Stimulated activated CD4-positive, alpha-beta T cell treated with anti-CD3 and anti-CD28 coated beads, Interleukin-1b, Interleukin-23, amount 100 ng/mL, for 1 hour (primary cell): ENCODE measurements at places on chromosomes 12 and 14.

GRCh38 chr12:4379405-4379804 is at the start of gene FGF23:
Gene FGF23 (minus strand): TSS chr12:4379712. CDS start chr12:4379582, 130 bp downstream.
- DNase-seq = no peak

DNA sequence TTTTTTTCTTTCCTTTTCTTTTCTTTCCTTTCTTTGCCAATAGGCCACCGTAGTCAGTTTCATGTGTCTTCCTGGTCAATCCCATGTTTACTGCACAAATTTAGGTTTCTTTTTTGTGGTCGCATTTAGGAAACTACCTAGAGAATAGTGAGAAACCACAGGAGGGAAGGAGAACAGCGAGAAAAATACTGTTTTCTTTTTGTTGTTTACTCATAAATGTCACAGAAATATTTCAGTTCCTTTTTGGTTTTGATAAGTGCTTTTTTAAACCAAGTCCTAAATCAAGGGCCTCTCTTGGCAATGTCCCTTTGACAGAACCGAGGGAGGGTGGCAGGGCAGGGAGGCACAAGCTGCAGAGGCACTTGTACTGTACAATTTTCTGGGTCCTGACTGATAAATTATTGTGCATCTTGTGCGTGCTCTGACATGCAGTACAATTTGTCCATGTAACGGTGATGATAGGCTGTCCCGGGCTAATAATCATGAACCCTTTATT is 326.1 kb downstream of the CACNA1C start:
- DNase-seq = no peak

- DNase-seq = no peak
Measured at GRCh38 chr12:54282949-54283593, 2.5 kb downstream of the HNRNPA1 start.

- DNase-seq = no peak
Measured at GRCh38 chr12:85509857-85510256, 229.8 kb downstream of the ALX1 start.

- DNase-seq = no peak
Measured at GRCh38 chr14:71121711-71122110, 214.5 kb downstream of the PCNX1 start.

DNA sequence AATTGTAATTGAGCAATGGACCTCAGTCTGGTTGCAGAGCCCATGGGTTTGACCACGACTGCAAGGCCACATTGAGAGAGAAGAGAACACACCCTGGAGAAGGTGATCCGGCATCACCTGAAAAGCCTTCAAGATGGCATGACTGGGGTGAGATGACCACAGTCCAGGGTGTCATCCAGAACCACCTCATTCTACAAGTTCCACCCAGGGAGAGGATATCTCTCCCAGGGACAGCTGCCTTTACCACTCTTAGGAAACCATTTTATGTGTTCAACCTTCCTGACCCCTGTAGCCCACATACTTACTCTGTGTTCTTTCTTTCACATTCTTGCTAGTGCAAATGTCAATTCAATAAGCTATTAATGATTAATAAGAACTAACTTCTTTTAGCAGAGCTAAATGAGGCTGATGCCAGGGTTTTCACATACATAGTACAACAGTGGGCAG is 43.4 kb upstream of the CPM start:
- DNase-seq = no peak

- DNase-seq = no peak
Measured at GRCh38 chr12:88693837-88694445, 113.7 kb upstream of the KITLG start.

- DNase-seq = no peak
Measured at GRCh38 chr12:51801027-51801426, 47.5 kb downstream of the FIGNL2 start.

DNA sequence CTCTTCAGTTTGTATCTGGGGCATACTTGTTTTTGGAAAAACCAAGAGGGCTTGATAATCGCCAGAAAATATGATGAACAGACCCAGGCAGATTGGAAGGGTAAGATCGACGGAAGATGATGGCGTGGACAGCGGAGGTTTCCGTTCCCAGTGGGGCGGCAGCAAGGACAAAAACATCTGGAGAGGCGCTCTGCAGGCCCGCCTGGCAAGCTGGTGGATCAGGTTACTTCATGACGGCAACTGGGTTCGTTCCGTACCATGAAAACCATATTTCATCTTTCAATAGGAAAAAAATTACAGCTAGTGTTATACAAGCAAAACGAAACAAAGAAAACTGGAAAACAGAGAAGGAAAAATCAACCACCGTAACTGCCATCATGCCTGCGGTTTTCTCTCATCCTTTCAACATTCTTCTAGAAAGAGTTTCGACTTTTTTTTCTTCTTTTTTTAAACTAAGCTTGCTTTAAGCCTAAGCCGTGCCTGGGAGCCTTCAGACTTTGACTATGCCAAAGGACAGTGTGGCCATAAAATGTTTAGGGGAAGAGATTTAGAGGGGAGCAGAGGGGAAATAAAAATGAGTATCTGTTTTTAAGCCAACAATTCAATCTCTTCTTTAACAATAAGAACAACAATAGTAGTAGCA is 210.5 kb downstream of the FOXN3 start:
- DNase-seq = no peak

DNA sequence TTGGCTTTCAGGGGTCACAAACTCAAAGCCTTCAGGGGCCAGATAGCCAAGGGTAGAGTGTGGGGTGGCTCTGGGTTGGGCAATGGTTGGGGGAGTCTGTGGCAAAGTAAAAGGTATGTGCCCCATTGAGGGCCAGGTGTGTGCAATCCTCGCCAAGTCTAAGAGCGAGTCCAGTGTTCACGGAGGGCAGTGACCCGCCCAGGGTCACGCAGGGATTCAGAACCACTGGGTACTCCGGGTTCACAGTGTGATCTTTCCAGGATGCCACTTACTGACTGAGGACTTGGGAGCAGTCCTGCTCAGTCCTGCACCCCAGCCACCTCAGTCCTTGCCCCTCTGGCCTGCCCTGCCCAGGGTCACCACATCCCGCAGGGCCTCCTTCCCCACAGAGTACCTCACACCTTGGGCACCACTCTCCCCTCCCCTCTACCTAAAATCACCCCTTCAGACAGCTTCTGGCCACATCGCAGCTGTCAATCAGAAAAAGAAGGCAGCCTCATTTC is 15.7 kb downstream of the ZDHHC22 start:
- no peak for DNase-seq

DNA sequence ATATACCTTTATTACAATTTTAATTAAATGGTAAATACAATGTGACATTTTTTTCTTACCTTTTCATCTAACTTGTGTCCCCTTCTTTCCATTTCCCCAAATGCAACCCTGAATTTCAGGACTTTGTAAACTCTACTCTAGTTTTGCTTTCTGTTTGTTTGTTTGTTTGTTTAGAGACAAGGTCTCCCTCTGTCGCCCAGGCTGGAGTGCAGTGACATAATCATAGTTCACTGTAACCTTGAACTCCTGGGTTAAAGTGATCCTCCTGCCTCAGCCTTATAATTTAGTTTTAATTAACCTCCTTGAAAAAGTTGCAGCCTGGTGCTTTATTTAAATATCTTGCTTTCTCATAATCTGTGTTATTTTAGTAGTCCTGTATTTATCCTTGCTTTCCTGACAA is 59.0 kb upstream of the MON2 start:
- no peak for DNase-seq

DNA sequence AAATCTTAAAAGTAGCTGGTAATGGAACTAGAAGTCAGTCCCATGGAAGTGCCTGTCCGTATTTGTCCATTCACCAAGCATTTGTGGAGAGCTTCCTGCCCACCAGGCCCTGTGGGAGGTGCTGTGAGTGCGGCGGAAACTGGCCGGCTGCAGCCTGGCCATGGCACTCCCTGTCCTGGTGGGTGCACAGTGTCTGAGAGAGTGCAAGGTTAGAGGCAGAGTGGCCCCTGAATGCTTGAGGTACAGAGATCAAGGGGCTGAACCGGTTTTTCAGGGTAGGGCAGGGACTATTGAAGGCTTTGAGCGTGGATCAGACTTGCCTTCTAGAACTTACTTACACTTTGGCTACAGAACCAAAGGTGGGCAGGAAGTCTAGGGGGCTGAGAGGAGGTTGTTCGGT is 92.9 kb downstream of the ESR2 start:
- no peak for DNase-seq

DNA sequence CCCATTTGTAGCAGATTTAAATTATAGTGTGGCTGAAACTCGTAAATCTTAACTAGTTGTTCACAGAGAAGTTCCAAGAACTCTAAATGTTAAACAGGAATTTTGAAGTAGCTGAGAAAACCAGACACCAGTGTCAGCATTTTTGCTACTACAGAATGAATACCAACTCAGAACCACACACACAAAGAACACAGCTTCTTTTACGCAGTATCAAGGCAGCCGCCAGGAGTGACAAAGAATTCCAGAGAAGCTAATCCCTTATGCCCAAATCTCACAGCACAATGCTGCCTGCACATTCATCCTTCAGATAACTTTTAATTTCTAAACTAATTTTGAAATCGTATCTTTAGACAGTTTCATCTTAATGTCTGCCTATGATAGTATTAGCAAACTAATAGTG is 37.4 kb downstream of the SLC6A15 start:
- DNase-seq = no peak

GRCh38 chr12:88063375-88063774 is 34.2 kb upstream of the C12orf50 start:
- DNase-seq = no peak

- DNase-seq = no peak
Measured at GRCh38 chr14:102873131-102873530, 49.3 kb upstream of the AMN start.

DNA sequence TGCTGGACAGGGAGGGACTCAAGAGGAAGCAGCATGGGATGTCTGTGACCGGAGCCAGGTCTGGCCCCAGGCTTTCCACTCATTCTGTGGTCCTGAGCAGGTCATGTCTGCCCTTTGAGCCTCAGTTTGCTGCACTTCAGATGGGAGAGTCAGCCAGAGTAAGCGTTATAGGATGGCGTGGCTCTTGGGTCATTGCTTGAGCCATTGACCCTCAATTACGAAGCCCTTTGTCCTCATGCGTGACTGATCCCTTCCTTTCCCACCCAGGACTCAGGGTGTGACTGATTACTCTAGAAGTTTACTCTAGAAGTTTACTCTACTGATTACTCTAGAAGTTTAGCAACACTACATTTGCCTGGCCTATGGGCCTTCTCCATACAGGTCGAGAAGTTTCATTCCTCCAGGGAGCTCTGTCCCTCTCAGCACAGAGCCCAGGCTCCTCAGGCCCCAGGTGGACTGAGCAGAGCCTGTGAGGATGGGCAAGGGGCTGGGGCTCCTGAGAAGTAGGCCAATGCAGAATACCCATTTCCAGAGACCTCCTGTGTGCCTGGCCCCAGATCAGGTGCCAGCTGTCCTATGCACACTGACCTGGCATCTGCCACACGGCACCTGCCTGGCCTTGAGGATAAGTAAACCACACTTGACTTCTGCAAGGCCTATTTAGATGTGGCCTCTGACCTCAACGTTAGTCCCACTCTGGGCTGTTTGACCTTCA is 7.6 kb upstream of the IFI27 start:
- no peak for DNase-seq
